ENCODE measurements at places on chromosomes 7 and 10.

DNA sequence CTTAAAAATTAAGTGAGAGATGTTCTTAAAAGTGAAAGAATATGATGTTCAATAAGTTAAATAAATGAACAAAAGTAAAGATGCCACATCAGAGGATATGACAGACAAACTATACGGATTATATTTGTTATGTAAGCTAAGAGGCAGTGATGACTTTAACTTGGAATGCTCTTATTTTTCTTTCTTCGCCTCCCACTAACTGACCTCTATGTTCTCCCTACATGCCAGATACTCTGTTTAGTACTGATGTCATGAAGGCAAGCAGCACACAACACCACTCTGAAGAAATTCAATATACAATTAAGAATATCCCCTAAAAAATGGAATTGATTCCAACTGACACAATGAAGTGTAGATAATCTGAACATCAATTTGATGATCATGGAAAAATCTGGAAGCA lies 223.4 kb downstream of the DOCK4 start:
- no peak for DNase-seq

- no peak for DNase-seq
Measured at GRCh38 chr7:15603124-15603523, 41.3 kb upstream of the AGMO start.

DNA sequence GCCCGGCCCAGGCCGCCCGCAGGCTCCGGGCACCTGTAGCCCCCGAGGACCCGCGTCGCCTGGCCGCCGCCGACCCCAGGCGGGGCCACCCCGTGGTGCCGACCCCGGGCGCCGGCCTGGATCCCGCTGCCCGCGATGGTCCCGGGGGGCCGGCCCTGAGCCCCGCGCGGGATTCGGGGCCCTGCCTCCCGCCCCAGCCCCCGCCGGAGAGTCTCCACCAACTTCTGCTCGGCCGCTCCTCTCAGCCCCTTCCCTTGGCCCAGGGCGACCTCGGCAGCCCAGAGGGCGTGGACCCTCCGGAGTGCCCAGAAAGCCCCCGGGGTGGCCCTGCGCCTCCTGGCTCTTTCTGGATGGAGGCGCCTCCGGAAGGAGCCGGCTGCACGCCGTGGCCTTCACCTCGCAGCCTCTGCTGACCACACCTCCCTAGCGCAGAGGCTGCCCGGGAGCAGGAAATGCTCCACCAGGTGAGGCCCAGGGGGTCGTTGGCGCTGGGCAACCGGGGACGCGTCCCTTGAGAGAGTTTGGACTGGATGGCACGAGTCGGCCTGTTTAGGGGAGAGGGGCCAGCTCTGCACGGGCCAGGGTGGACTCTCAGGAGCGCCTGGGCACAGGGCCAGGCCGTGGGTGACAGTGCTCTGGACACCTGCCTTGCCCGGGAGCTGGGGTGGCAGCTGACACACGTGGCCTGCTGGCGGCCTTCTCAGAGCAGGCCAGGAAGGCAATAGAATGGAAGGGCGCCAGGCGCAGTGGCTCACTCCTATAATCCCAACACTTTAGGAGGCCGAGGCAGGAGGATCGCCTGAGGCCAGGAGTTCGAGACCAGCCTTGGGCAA lies 529 bp downstream of the ZNF853 start:
- DNase-seq = no peak

GRCh38 chr7:1176891-1177373 lies 16.9 kb upstream of the ZFAND2A start:
- DNase-seq = peak; percentile 84

DNA sequence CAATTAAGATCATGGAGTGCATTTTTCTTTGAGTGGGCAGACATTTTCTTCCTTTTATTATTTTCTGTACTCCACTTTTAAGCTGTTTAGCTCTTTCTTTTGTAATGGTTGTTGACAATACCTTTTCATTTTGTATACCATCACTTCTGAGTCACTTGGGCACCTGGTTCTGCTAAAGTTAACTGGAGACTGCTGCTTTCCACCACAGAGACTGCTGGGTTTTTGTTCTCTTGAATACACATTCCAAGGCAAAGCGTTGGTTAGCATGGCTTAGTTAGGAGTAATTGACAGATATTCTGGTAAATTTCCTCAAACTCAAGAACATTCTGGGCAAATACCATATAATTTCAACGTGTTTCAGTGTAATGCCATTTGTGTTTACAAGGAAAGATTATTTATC lies 541.9 kb upstream of the CELF2 start:
- no peak for DNase-seq

DNA sequence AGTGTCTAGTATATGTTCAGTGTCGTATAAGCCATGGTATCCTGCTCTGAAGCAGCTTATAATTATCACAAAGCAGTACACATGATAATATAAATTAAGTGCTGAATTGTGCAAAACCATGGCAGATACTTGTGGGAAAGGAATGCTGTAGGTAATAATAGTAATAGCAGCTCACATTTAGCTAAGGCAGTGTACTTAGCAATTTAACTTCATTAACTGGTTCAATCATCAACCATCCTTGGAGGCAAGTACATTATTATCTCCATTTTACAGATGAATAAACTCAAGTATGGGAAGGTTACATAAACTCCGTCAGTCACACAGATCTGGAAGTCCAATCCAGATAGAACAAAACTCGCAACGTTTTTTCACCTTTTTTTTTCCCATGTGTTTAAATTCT lies 21.6 kb upstream of the RNF148 start:
- no peak for DNase-seq

DNA sequence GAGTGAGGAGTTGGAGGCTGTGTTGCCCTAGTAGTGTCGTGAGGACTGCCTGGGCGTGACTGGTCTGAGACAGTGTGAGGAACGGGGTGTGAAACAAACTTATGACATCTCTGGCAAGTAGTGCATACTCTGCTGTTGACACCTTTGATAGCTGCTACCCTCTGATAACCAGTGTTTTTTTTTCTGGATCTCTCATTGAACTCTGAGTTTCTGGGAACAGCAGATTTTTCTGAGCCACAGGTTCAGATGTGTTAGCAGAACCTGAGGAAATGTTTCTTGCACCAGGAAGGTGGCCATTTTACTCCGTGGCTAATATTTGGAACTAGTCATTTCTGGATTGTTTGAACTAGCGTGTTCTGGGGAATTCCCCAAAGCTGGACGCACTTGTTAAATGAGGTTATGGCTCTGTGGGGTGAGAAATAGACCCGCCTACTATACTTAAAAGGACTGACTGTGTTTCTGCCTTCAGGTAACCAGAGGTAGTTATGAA lies 52.9 kb downstream of the AUTS2 start:
- no peak for DNase-seq

DNA sequence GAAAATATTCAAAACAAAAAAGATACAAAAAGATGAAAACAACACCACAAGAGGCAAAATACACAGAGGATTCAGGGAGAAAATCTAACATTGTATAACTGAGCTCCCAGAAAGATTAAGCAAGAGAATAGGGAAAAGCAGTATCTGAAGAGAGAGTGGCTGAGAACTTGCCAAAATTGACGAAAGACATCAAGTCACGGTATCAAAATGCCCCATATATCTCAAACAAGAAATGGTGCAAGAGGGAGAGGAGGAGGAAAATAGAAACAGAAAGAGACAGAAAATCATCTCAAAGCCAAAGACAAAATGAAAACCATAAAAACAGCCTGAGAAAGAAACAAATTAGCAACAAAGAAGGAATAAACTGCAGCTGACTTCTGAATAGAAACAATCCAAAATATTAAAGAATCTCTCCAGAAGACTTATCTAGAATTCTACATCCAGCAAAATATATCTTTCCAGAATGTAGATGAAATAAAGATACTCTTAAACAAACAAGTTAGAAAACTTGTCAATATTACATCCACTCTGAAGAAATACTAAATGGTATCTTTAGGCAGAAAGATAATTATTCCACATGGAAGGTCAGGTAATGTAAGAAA lies 5.5 kb downstream of the USP6NL start:
- DNase-seq = no peak
